Cardiac fibroblast (primary cell): ENCODE measurements at places on chromosomes 1 and 21.
A peak's percentile ranks its signal among the peaks of the same experiment; 100 is the strongest.

DNA sequence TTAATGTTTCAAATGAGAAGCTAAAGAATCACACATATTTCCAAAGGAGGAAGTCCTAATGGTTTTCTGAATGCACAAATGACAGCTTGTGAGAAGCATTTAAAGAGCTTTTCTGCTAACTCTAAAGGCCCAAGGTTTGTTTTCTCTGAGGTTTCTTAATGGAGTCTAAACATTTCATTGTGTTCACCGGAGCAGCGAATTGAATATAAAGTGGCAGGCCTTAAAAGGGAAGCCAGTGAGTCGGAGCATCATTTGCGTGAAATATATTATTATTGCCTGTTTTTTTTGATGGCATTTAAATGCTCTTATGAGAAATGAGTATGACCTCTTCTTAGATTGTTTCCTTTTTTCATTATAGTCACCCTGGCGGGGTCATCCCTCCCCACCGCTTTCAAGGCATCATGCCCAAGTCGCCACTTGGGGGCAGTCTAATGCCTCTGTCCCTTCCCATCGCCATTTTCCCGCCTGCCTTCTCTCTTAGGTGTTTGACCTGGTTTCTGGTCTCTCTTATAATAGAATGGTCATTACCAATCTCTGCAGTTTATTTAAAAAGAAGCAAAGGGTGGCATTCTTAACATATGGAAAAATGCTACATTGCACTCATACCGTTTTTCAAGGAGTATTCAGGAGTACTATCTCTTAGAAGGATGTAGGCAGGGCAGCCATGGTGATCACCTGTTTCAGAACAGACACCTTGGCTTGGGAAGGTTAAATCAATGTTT, 25.3 kb upstream of the OVAAL start:
- DNase-seq: peak; percentile 60

- DNase-seq: no peak
Measured at GRCh38 chr1:201707656-201708055, 121.3 kb upstream of the IPO9 start.

GRCh38 chr1:221165839-221166500, 286.7 kb downstream of the HLX start:
- DNase-seq: no peak

DNA sequence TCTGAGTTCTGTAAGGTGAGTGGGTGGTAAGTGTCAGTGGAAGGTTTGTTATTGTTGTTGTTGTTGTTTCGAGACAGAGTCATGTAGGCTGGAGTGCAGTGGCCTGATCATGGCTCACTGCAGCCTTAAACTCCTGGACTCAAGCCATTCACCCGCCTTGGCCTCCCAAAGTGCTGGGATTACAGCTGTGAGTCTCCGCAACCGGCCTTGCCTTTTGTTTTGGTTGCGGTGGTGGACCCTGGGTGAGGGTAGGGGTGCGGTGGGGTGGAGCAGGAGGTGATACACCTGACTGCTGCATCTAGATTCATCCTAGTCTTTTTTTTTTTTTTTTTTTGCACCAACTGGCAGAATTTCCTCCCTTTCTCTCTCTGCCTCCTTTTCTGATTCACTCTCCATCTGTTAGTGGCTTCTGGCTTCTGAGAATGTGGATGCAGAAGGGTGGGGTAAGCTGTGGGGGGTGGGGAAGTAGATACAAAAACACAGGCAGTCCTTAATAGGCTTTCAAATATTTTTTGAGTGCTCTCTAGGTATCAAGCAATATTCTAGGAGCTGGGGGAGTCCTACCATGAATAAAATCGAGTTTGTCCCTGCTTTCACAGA, 4.6 kb upstream of the GMEB1 start:
- DNase-seq: no peak

- peak; percentile 40 for DNase-seq
Measured at GRCh38 chr1:235295902-235296350, 32.1 kb downstream of the ARID4B start.

GRCh38 chr1:19960591-19960990, 18.8 kb downstream of the PLA2G2A start:
- no peak for DNase-seq

- peak; percentile 70 for DNase-seq
Measured at GRCh38 chr1:161198194-161198896, 509 bp downstream of the ADAMTS4 start.

- no peak for DNase-seq
Measured at GRCh38 chr1:17296086-17296485, 11.9 kb upstream of the PADI4 start.

DNA sequence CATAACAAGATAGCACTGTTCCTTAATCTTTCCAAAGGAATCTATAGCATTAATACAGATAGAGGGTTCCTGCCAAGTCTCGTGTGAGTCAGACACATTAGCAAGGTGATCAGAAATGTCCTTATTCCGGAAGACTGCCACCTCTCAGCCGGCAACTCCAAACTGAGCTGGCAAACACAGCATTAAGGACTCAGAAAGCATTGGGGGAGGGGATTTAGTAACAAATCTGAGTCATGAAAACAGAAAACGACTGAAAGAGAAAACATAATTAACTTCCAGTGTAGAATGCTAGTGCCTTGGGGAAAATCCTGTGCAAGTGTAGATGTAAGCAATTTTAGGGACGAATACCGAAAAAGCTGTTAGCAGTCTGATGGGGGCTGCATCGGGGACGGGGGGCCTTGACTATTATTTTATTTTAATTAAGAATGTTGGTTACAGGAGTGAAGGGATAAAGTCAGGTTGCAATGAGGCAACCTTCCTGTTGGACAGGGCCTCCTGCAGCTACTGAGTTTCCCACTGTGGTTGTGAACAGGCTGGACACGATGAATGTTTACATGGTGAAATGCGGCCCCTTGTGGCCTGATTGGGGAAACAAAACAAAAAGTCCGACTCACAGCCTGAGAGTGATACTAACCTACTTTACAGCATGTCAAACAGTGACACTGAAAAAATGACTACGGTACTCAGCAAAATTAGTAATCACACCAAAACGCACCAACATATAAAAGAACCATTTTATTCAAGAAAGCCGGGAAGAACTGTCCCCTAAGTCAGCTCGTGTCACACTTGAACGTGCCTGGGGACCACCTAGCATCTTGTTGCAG, 20.7 kb downstream of the MIS18A start:
- peak; percentile 88 for DNase-seq

DNA sequence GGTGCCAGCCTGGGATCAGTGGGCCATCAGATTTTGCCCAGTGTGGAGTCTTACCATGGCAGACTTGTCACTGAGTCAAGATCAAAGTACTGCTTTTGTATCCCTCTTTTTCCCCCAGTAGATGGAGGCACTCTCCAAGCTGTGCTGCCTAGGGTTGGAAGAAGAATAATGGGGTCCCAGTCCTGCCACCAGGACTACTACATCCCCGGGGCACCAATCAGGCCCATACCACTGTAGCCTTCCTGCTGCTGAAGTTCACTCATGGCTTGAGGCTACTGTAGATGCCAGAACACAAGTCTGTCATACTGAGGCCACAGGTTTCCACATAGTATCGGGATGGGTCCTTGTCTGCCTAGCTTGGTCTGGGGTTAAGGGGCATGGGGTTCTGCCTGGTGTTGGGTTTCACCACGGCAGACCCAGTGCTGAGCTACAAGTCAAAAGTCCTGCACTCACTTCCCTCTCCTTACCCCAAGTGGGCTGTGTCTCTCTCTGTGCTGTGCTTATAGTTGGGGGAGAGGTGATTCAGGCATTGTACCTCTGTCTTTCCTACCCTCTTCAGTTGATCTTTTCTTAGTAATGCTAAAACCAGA, 53.4 kb downstream of the PKN2 start:
- no peak for DNase-seq

DNA sequence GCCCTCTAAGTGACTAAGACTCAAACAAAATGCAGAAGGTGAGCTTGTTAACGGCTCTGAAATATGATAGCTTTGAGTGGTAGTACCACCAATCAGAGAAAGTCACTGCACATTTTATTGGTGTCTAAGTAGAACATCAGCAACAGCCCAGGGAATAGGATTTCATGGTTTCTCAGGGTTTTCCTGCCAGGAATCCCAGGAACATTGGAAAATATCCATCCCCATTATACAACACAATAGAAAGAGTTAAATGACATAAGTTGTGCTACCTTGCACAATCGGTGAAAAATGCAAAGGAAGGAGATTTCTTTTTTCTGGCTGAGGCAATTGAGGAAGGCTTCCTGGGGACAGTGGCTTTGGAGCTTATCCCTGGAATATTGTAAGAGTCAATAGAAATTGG, 283.1 kb downstream of the HLX start:
- DNase-seq: no peak

- no peak for DNase-seq
Measured at GRCh38 chr1:187257476-187257875, 428.7 kb downstream of the PLA2G4A start.

DNA sequence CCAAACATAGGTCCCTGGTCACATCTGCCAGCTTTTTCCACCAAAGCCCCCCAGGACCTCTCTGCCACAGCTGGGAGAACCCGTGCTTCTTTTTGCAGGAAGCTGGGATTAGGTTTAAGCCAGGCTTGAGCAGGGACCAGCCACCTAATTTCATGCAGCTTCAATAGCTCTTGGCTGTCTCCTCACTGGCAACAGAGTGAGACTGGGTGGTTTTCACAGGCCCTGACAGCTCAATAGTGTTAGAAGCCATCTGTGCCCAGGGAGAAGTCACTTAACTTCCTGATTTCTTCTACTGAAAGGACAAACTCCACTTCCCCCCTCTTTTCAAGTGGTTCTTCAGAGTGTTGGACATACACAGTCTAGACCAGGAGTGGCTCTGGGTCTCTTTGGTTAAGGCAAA, 20.4 kb upstream of the SRSF4 start:
- DNase-seq: no peak

GRCh38 chr1:156565519-156565918, 6.8 kb downstream of the IQGAP3 start:
- DNase-seq: no peak

GRCh38 chr1:228475812-228476211, 11.4 kb upstream of the RNF187 start:
- no peak for DNase-seq

- no peak for DNase-seq
Measured at GRCh38 chr1:12472798-12473551, 145.0 kb downstream of the DHRS3 start.

DNA sequence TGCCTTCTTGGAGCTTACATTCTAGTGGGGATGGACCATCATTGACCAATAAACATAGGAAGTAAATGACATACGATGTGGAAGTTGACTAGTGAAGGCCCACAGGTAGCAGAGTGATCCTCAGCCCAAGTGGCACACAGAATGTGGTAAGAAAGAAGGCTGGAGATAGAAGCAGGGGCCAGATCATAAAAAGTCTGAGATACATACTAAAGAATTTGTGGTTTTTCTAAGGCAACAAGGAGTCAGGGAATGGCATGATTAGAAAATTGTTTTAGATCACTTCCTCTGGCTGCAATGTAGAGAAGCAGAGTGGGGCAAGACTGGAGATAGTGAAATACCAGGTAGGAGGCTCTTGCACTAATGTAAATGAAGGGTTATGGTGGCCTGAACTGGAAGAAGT, 154.0 kb downstream of the VPS13D start:
- DNase-seq: no peak

- peak; percentile 24 for DNase-seq
Measured at GRCh38 chr1:54126271-54126815, 26.5 kb downstream of the CDCP2 start.

DNA sequence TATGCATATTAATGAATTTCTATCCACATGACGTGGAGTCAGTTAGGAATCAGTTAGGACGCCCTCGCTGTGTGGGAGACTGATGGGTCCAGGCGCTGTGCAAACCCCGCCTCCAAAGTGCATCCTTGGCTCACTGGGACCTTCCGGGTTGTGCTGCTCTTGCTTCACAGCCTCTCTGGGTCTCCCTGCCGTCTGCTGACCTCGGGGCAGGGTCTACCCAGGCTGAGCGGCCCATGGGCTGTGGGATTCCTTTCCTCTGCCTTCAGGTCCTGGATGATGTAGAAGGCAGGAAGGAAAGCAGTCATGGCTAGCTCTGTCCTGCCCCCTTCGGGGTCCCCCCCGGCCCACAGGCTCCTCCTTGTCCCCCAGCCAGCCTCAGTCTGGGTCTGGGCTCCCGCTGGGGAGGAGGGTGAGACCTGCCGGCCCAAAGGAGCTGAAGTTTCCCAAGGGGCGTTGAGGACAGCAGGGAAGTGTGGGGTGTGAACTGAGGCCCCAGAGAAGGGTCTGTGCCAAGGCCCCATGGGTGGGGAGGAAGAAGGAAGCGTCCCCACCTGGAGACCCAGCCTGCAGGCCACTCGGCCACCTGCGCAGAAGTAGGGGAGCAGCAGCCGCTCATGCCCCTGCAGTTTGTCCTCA, 24.6 kb upstream of the CDK11A start:
- DNase-seq: no peak

DNA sequence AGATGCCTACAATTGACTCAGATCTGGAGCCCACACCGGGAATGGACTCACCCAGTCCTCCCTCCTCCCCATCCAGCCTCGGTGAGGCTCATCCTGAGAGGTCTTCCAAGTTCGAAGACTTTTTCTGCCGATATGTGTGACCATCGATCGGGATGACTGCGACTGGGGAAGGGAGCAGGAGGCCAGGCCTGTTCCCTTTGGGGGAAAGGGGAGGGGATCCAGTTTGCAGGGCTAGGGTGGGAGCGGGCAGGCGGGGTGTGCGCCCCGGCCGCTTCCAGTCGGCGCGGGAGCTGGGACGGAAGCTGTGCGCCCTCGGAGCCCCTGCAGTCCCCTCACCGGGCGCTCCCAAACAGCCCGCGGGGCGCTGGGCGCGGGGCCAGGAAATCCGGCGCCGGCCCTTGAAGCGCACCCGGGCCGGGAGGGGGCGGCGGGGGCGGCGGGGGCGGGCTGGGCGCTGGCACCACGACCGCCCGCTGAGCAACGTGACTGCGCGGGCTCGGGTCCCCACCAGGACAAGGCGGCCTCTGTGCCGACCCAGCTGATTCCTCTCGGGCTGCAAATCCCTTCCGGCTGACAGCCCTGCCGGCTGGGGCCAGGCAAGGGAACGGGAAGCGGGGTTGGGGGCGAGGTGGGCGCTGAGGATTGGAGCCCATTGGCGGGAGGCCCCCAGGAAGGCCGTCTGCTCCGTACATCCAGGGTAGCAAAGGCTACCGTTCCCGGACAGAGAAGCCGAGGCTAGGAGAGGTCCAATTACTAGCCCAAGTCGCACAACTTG, 103.9 kb downstream of the EBNA1BP2 start:
- no peak for DNase-seq

- no peak for DNase-seq
Measured at GRCh38 chr1:24424207-24424606, 8.6 kb downstream of the NIPAL3 start.

GRCh38 chr1:41097105-41097504, 75.6 kb upstream of the SLFNL1 start:
- peak; percentile 3 for DNase-seq

GRCh38 chr1:236904892-236905741, 99.1 kb downstream of the MT1HL1 start:
- peak; percentile 56 for DNase-seq
